Right cardiac atrium (tissue), 5 donors: ENCODE measurements at places on chromosomes 5 and 9. TPM values are rescaled to one million over a fixed set of nuclear protein-coding genes. Genes with fewer than 3 reads are reported as not detected.

The SLC1A1 gene
- 1.1 TPM for polyA plus RNA-seq

The REEP2 gene
- 38.7 TPM for polyA plus RNA-seq

The HTR4 gene
- polyA plus RNA-seq: 1.3 TPM

The SLIT3 gene
- 32.9 TPM for polyA plus RNA-seq

The SHROOM1 gene
- 2.9 TPM for polyA plus RNA-seq

The HK3 gene
- polyA plus RNA-seq: 8.3 TPM

The HEMGN gene
- not detected for polyA plus RNA-seq

The FGD3 gene
- 1.1 TPM for polyA plus RNA-seq

DNA sequence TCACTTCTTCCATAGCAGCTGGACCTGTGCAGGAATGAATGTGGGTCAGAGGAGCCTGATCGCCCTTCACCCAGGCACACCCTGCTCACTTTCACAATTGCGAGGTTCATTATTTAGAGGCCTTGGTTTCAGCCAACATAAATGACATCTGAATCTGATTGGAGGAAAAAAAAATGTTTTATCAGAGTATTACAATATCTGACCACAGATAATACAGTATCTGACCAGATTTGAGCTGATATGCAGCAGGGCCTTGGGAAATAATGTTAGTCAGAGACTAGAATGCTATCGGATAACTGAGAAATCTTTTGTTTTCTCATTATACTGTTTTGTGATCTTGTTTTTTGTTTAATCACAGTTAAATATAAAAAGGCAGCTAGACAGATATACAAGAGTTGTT lies 7.7 kb downstream of the ICE1 start:
- no peak for DNase-seq

DNA sequence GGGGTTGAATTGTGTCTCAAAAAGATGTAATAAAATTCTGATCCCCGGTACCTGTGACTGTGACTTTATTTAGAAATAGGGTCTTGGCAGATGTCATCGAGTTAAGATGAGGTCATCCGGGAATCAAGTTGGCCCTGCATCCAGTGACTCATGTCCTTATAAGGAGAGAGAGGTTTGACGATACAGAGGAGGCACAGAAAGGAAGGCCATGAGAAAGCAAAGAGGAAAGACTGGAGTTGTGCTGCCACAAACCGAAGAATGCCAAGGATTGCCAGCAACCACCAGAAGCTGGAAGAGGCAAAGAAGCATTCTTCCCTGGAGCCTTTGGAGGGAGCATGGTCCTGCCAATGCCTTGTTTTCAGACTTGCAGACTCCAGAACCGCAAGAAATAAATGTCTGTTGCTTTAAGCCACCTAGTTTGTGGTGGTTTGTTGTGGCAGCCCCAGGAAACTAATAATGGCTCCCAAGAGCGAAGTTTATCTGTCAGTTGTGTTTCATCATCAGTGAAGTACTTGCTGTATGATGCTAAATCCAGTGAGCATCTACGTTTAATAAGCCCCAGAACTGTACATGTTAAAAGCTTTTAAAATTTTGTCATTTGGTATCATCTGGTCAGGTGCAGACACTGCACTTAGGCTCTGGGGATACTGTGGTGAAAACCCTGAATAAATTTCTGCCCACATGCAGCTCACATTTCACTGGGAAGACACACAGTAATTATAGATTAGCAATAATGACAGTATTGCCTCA lies 114.8 kb downstream of the TLE4 start:
- DNase-seq: no peak

GRCh38 chr5:74579215-74579614 lies 61.3 kb downstream of the ENC1 start:
- no peak for DNase-seq

GRCh38 chr9:70043689-70044489 lies at the start of gene MAMDC2:
MAMDC2 (plus strand) TSS chr9:70043848; CDS start chr9:70044198, 350 bp downstream.
- DNase-seq: peak; percentile 85

DNA sequence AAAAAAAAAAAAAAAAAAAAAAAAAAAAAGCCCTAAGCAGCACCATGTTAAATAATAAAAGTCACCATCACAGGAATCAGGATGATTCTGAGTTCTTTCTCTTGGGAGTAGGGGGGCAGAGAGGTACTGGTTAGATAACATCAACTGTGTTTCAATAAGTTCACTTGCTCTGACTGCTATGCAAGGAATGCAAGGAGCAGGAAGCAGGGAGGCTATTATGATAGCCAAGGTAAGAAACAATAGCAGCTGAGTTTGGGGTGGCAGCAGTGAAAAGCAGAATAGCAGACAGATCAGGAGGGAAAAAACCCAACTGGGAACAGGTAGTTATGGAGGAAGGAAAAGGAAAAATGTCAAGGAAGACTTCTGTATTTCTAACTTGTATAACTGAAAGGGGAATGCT lies 8.2 kb downstream of the CEP120 start:
- DNase-seq: no peak

DNA sequence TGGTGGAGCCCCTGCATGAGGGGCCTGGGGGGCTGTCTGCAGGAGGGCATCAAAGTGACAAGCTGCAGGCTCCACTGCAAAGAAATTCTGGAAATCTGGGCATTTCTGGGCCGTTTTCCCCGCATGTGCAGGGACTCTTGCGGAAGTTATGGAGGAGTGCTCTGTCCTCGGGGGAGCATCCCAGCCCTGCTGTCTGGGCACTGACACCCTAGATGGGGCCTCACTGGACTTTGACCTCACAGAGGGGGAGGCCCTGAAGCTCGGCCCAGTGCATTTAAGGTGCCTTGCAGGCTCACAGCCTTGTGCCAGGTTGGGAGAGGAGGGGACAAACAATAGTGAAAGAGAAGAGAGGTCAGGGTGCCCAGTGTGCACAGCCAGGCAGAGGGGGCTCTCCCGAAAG lies 35.4 kb downstream of the LHX3 start:
- DNase-seq: peak; percentile 30

DNA sequence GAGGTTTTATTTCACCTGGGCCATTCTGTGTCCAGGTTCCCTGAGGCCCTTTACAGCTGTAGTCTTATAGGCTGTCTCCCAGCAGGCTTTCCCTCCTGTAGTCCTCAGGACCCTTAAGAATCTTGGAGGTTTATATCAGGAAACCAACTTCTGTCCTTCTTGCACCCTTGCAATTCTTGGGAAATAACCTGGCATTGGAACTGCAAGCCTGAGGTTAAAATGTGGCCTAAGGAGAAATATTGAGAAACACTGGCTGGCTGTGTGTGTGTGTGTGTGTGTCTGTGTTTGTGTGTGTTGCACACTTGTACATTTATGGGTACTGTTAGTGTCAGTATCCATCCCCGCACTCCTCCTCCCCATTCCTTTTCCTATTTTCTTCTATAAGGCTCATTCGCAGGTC lies 168.9 kb downstream of the PAPPA start:
- DNase-seq: no peak

GRCh38 chr9:69444791-69445190 lies 119.8 kb downstream of the ENTREP1 start:
- DNase-seq: no peak

DNA sequence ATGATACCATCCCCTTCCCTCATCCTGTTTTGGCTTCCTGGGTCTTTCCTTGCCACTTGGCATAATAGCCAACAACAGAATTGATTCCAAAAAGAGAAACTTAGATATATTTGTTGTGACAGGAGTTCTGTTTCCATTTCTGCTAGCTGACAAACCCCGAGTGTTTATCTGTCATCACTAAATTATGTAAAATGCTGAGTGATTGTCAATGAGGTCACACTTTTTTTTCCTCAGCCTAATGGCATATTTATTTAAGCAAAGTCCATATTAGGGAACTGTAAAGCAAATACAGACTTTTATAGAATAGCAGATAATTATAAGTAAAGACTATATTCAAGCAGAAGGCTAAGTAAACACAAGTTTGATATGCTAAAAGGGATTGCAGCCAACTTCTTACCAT lies 64.0 kb downstream of the RGS7BP start:
- DNase-seq: no peak

GRCh38 chr9:125341566-125341965 lies 79.9 kb downstream of the GAPVD1 start:
- no peak for DNase-seq

- no peak for DNase-seq
Measured at GRCh38 chr9:36725777-36726356, 153.2 kb downstream of the MELK start.

DNA sequence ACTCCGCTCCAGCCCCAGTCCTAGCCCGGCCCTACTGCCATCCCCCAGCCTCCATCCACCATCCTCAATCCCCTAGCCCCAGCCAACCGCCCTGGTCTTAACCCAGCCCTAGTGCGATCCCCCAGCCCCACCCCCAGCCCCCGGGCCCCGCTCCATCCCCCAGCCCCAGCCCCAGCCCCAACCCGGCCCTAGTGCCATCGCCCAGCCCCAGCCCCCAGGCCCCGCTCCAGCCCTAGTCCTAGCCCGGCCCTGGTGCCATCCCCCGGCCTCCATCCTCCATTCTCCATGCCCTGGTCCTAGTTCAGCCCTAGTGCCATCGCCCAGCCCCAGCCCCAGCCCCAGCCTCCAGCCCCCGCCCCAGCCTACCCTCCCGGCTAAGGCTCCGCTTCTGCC lies 398 bp downstream of the TOR1A start:
- DNase-seq: no peak

GRCh38 chr5:91111473-91112238 lies 271.5 kb downstream of the ARRDC3 start:
- DNase-seq: no peak

- DNase-seq: no peak
Measured at GRCh38 chr5:81785322-81785721, 34.4 kb upstream of the SSBP2 start.

DNA sequence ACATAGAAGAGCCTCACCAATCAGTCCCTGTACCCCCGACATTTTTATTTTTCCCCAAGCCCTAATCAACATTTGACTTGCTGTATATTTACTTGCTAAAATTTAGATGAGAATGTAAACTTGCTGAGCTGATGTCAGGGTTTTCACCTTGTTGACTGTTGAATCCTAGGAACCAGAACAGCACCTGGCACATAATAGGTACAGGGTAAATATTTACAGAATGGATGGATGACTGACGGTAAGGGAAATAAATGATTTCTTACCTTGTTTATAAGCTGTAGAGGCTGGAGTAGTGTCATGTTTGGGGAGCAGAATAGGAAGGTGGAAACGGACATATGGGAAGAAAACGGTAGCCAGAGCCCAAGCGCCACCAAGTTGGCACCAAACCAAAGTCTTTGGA lies 107.0 kb upstream of the NUDT12 start:
- no peak for DNase-seq

- DNase-seq: no peak
Measured at GRCh38 chr5:72280581-72281069, 39.4 kb downstream of the MRPS27 start.

DNA sequence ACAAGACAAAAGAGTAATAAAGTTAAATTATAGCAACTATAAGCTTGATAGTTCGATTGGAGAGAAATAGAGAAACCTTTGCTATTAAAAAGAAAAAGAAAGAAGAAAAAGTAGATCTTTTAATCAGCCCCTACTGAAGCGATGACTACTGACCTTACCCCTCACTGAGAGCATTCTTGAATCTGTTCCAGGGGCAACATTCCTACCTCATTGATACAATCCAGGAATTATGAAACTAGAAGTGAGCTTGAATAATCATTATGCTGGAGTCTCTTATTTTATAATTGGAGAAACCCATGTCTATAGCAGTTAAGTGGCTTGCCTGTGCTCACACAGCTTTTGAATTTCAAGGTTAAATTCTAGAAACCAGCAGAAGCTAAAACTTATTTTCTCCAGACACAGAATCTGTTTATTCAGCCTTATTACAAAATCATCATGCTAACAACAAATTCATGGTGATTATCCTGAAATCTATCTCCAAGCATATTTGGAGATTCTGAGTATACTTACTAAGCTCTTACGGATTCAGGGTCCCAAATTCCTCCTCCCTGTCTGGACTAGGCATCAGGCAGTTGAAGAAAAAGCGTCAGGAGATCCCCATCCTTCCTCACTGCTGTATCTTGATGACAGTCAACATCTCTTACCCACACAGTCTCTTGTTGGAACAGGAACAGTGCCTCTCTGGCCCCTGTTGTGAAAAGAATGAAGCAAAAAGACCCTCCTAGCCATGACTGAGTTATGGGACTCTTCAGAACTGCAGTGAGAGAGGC lies 547.6 kb upstream of the WWC1 start:
- DNase-seq: no peak

DNA sequence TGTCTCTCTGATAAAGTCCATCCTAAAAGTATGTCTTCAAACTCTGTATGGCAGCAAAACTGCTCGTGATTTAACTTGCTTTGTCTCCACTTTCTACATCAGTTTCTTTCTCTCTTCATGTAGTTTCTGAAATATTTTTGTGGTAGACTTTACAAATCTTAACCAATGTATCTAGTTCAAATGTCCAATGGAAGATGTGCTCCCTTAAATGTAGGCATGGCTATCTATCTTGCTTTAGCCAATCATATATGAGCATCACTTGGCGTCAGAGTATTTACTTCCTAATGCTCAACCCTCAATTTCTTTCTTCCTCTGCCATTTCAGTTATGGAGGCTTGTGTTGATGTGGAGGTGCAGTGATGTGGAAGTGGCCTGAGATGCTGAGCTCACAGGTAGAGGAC lies 206.1 kb upstream of the ZNF608 start:
- no peak for DNase-seq

DNA sequence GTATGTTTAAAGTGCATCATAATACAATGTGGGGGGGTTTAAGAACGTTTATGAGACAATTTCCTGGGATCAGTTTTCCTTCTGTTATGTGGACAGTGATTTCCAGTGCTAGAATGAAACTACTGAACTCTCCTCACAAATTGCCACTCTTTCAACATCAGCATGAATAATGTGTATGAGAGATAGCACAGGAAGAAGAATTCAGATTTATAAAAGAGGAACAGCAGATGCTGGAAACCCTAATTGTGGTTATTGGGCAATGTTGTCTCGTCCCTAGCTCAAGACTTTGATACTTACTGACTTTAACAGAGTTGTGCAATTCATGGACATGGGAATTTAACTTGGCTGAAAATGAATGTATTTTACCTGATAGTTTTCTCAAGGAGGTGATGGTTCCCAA lies 410.8 kb upstream of the MEF2C start:
- DNase-seq: no peak

- DNase-seq: peak; percentile 14
Measured at GRCh38 chr5:102561894-102562760, 63.3 kb upstream of the SLCO6A1 start.

DNA sequence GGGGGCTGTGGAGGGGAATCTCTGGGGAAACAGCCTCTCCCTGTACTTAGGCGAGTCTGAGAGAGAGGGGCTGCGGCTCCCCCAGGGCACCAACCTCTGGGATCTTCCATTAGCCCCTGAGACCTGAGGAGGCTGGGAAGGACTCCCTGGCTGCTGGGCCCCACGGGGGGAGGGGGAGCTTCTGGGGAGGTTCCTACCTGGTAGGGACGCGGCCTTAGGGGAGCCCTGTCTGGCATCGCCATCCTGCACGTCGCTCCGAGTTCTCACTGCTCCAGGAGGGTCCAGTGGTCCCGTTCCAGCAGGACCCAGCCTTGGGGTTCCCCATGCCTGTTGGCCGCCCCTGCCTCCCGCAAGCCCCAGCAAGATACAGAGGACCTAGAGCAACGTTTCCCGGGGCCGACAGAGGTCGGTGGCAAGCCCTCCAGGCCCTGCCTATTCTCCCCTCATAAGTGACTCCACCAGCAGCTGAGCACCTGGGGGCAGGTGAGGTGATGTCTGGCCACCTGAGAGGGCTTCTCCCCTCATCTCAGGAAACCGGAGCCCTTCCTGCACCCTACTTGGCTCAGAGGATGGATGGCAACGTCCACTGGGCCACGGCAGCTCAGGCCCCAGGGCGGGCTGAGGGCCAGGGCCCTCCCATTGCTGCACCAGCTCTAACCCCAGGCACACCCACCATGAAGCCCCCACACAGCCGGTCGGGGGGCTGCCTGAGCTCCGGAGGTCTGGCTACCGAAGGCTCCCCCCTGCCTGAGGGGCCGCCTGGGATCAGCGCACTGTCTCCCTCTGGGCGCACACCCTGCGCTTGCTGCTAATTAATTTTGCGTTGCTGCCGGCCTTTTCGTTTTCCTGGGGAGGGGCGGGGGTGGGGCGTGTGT lies 22.5 kb downstream of the TPPP start:
- peak; percentile 54 for DNase-seq
